Amygdala (tissue), 56 donors: ENCODE measurements at places on chromosomes 1 and 21.

DNA sequence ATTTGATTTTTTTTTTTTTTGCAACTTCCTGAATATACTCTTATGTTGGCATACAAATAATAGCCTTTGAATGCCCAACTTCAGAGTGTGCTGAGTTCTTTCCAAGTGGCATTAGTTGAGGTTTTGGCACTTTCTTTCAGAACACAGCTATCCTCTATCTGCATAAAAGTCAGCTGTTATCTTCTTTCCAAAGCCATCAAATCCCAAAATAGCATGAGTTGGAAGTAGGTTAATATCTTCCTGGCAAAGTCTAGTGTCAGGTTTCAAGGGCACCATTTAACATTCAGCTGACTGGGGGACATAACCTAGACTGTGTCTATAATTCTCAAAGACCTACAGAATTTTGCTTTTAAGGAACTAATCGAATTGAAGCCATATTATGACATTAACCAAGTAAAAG, 223.9 kb downstream of the PLPP3 start:
- no peak for DNase-seq

DNA sequence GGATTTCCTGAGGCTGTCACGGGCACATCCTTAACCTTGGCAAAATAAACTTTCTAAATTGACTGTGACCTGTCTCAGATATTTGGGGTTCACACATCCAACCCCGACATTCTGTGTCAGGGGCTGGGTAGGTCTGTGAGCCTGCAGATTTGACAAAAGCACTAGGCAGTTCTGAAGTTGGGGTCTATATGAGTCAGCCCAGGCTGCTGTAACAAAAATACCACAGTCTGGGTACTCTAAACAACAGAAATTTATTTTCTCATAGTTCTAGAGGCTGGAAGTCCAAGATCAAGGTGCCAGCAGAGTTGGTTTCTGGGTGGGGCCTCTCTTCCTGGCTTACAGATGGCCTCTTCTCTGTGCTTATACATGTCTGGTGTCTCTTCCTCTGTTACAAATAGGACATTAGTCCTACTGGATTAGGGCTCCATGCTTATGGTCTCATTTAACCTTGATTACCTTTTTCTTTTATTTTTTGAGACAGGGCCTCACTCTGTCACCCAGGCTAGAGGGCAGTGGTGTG, 3.0 kb upstream of the CPLANE2 start:
- no peak for DNase-seq

- DNase-seq, result no peak
Observed at GRCh38 chr1:225578251-225578977, 74.5 kb downstream of the ENAH start.

DNA sequence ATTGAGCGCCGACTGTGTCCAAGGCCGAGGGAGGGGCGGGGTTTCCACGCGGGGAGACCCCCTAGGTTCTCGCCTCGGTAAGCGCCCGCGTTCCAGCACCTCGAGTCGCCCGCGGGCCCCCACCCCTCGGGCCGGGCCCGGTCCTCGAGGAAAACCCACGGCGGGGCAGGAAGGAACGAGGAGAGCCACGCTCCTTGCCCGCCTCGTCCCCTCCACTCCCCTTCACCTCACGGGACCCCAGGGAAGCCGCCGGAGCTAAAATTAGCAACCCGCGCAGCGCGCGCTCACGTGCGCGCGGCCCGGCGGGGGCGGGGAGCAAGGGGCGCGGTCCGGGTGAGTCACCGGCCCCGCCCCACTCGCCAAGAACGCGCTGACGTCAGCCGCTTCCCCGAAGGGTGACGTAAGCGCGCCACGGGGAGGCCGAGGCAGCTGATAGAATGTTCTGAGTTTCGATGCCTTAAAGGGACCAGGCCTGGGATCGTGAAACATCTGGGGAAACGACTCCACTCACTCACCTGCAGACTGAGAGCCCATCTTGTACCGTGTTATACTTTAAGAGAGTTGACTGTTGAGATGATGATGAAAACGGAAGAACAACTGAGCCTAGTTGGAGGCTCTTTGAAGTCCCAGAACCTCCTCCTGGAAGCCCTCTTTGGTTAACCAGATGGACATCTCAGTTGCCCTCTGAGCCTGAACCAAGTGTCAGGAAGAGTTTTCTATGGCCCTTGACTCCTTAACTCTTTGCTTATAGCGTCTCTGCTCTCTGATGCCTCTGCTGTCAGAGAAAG, 49.7 kb upstream of the ATF3 start:
- DNase-seq, result peak; percentile 84

DNA sequence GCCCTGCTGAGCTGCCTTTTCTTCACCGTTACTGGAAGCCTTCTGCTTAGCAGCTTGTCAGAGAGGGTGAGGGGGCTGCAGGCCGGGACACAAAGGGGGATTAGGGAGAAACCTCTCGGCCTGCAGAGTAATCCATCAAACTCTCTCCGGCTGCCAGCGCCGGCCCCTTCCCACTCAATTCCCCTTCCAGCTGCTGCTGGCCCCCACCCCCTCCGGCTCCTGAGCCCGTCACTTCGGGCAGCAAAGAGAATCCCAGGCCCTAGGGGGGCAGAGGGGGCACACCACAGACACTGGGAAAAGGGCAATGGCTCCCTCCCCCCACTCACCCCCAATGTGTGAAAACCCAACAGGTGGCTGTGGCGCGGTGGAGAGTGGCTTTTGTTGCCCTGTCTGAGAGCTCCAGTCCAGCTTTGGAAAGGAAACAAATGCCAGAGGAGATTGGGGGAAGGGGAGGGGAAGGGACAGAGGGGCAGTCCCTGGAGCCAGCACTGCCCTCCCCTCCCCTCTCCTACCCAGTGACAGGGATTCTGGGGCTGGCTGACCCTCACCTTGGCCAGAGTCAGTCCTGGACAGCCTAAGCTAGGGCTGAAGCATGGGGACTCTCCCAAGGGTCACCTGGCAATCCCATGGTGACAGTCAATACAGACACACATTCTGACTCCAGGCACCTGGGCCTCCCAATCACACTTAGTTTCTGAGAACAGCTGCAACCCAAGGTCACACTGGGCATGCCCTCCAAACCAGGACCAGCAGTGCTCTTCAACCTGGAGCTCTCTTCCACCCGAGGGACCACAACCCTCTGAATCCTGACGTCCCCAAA, 9.5 kb downstream of the SLC45A3 start:
- no peak for DNase-seq

- DNase-seq, result no peak
Observed at GRCh38 chr1:186295980-186296379, 79.1 kb downstream of the TPR start.

- no peak for DNase-seq
Observed at GRCh38 chr1:23736437-23737134, 6.7 kb upstream of the ELOA start.

- DNase-seq, result no peak
Observed at GRCh38 chr1:162992945-162993344, 76.2 kb upstream of the RGS4 start.
